Stimulated activated CD8-positive, alpha-beta memory T cell treated with anti-CD3 and anti-CD28 coated beads, Interleukin-4, amount 100 ng/mL, for 1 hour (primary cell): ENCODE measurements at places on chromosomes 1 and 21.

DNA sequence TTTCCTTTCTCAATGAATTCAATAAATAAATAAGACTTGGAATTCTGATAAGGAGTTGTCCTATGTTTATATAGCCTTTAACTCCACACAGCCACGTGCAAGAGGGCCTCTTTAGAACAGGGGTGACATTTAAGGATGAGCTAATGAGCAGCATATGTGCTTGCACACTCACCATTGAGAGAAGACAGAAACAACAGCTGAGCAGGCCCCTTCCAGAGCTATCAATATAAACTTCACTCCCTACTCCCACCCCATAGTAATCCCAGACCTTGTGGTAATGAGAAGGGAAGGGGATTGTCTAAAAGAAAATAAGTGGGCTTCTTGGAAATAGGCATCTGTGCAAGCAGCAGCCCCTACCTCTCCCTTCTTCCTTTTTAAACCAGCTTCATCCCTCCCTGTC lies 176.0 kb downstream of the SEC16B start:
- no peak for DNase-seq

GRCh38 chr1:229217716-229218115 lies 53.2 kb upstream of the RAB4A start:
- no peak for DNase-seq

GRCh38 chr21:45424854-45425795 lies 20.2 kb downstream of the COL18A1 start:
- DNase-seq = no peak

DNA sequence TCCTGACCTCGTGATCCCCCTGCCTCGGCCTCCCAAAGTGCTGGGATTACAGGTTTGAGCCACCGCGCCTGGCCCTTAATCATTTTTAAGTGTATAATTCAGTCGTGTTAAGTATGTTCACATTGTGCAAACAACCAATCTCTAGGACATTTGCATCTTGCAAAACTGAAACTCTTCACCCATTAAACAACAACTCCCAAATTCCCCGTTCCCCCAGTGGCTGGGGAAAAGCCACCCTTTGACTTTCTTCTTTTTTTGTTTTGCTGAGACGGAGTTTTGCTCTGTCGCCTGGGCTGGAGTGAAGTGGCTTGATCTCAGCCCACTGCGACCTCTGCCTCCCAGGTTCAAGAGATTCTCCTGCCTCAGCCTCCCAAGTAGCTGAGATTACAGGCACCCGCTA lies 6.5 kb upstream of the THEMIS2 start:
- no peak for DNase-seq

GRCh38 chr1:58746757-58747156 lies 37.1 kb downstream of the JUN start:
- DNase-seq = no peak

- no peak for DNase-seq
Observed at GRCh38 chr1:39170731-39171667, 33.5 kb upstream of the MACF1 start.

GRCh38 chr1:57530206-57530910 lies 106.5 kb upstream of the DAB1 start:
- no peak for DNase-seq

DNA sequence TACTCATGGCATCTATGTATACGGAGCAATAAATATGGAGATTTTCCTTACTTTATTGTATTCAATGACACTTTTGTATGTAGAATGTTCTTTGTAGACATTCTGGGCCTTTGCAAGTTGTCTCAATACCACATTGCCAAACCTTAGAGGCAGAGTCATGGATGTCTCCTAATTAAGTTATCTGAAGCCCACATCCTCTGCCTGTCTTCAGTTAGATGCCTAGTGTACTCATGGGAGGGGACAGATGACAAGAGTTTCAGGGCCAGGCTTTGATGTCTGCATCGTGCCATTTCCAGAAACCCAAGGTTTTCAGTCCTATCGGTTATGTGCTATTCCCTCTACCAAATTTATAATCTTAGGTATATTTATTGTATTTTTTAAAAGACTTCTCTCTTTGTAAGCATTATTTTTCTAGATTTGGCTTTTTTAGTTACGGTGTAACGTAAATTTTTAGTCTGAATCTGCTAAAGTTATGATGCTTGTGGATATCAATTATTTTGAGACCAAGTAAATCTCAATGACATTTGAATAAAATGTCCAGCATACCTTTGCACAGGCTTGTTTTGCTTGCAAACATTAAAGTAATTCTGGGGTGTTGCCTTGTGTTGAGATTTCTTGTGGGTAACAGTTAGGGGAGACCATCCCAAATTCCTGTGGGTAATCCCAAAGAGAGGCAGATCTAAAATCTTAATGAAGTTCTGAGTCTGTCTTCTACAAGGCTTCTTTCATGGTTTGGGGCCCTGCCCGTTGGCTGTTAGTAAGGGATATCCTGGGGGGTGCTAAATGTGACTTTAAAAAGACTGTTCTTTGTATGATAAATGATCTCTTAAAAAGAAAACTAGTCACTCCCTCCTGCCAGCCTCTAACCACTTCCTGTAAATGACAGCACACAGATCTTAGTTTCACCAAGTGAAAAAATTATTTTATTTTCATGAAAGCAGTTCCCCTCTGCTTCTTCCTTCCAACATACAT lies 8.0 kb upstream of the MACF1 start:
- no peak for DNase-seq
